Fibroblast of upper back skin (primary cell): ENCODE measurements at places on chromosomes 11 and 22.

- no peak for DNase-seq
Measured at GRCh38 chr11:639332-639955, 2.4 kb downstream of the DRD4 start.

DNA sequence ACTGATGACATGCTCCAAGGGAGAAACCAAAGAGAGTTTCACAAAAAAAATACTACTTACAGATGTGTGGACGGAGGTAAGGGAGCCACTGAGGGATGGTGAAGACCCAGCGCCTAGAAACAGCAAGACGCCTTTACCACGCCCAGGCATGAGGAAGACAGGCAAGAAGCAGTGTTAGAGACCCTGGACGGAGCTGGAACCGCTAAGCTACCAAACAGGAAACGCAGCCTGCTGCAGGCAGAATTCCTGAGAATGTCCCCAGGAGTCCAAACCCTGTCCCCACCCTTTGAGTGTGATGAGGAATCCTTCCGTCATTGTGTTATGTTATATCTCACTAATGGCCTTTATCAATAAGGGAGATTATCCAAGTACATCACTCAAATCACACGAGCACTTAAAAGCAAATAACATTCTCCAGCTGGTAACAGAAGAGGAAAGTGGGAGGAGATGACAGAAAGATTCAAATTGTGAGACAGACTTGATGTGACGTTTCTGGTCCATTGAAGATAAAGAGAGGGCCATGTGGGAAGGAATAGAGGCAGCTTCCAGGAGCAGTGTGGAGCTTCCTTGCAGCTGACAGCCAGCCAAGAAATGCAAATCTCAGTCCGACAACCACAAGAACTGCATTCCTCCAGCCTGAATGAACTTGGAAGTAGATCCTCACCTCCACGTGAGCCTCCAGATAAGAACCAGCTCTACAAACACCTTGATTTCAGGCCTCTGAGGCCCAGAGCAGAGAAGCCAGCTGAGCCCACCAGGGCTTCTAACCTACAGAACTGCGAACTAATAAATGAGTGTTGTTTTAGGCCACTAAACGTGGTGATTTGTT, 19.1 kb downstream of the FAM181B start:
- peak; percentile 9 for DNase-seq

GRCh38 chr11:86719781-86720463, 47.5 kb upstream of the ME3 start:
- DNase-seq = peak; percentile 98

DNA sequence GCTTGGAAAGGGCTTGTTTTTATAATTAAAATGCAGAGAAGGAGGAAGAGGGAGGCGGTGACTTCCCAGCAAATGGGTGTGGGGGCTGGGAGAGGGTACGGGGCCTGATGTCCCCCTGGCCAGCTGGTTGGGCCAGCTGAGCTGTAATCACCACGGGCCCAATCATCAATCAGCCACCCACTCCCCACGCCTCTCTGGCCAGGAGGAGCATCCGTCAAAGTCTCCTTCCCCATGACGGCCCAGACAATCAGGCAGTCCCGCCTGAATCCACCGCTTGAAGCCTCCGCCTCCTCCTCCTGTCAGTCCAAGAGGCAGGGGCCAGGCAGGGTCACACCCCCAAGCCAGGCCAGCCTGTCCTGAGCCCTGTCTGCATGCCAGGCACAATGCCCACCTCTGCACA, 13.3 kb upstream of the CABP7 start:
- no peak for DNase-seq

- no peak for DNase-seq
Measured at GRCh38 chr22:18067548-18068341, 10.0 kb upstream of the PEX26 start.

DNA sequence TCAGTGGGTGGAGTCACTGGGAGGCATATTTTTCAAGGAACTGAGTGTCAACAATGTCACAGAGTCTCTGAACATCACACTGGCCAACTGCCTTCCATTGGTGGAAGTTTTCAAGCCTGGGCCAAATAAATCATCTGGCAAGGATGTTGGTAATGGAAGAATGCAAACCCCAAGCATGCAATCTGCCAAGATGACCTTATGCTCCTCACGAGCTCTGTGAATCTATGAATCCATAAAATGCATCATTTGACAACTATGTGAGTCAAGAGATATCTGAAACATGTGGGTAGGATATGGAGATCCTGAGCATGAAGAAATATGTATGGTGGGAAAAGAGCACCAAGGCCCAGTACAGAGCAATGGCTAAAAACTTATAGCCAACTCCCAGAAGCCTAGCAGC, 122.2 kb downstream of the PLEKHA7 start:
- DNase-seq = peak; percentile 90

DNA sequence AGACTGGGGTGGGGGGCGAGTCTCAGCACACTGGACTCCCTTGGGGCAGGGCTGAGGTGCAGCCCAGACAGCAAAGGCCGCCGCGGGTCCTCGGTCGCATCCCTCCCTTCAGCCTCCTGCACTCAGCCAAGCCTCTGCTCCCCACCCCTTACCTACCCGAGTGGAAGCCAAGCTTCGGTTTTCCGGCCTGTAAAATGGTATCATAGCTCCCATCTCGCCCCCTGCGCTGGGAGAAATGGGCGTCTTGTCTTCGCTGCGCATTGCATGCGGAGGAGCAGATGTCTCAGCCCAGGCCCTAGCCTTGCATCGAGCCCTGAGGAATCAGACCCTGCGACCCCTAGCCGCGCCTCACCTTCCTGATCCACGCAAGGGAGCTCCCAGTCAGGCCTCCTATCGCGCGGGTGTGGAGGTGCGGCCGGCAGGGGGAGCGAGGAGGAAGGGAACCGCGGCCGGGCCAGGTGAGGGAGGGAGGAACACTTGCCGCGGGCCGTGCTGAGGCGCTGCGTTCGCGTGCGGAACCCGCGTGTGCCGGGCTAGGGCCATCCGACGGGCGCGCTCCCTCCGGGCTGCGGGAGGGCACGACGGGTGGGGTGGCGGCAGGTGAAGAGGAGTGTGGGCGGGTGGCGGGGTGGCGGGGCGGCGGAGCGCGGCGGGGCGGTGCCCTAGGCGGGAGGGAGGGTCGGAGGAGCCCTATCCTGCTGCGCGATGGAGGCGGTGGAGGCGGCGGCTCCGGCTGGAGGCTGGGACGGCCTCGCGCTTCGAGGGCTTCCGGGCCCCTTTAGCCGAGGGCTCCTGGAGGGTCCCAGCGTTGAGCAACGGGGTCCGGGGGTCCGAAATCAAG, 4.1 kb upstream of the TBX1 start:
- no peak for DNase-seq

GRCh38 chr11:73372375-73372993, 3.7 kb upstream of the RELT start:
- DNase-seq = no peak

GRCh38 chr22:30881361-30882183, 87.0 kb downstream of the MORC2 start:
- DNase-seq = no peak

- no peak for DNase-seq
Measured at GRCh38 chr11:390175-390574, 3.8 kb upstream of the PKP3 start.

DNA sequence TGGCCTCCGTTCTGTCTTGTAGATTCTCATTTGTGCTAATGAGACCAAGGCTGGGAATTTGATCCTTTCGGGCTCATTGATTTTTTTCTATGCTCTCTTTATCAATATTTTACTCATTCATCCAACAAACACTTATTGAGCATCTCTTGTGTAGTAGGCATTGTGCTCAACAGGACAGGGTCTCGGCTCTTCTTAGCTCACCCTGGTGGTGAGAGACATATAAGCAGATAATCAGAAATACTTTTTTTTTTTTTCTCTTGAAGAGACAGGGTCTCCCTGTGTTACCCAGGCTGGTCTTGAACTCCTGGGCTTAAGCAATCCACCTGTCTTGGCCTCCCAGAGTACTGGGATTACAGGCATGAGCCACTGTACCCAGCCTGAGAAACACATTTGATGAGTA, 48.0 kb upstream of the SLC5A1 start:
- DNase-seq = no peak

- DNase-seq = peak; percentile 90
Measured at GRCh38 chr22:45435544-45436139, 22.1 kb downstream of the RIBC2 start.

- peak; percentile 42 for DNase-seq
Measured at GRCh38 chr22:45645526-45646414, 25.9 kb upstream of the ATXN10 start.

GRCh38 chr11:112156956-112157766, 6.7 kb downstream of the IL18 start:
- peak; percentile 99 for DNase-seq

DNA sequence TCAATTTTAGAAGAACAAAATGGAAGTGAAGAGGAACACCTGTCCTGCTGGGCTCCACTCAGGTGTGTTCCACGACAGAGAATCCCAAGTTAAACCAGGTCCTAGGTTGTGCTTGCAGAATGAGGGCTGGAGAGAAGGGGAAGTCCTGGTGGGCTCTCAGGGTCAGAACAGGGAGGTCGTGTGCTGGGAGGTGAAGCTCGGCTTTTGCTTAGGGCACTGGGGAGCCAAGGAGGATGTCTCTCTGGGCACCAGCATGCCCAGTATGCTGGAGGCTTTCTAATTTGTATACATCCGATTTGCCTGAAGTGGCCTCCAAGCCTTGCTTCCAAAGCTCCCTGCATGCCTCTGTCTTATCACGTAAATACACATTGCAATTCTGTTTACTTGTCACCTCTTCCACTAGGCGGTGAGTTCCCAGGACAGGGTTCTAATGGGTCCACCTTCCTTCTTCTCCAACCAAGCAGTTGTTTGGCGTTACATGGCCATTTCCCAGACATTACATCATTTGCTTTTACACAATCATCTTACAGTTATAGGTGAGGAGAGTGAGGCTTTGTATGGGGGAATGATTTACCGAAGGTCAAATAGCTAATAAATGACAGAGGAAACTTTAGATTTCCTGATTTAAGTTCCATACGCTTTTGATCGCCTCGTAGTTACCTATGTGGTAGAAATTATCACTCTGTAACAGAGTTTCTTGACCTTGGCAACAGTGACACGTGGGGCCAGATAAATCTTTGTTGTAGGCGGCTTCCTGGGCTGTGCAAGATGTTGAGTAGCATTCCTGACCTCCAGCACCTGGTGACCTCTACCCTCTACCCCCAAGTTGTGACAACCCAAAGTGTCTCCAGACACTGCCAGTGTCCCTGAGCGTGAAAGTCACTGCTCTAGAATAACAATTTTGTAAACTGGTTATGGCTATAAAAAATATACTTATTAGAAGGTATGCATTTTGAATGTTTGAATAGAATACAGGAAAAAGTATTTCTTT, 901.5 kb downstream of the TBC1D22A start:
- DNase-seq = no peak

DNA sequence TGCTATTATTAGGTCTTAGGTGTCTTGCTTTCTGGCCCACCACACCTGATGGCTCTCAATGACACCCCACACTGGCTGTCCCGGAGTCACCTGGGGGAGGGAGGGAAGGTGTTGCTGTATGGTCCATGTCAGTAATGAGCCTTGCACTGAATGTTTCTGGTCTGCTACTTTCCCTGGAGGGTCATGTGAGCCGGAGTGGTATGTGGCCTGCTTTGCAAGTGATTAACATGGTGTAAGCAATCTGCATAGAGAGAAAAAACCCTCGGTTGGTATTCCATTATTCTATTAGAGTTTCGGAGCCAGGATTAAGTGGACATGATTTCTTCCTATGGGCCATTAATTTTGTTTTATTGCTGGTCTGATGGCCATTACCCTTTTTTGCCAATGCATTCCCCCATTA, 63.9 kb downstream of the PKNOX2 start:
- DNase-seq = no peak

- no peak for DNase-seq
Measured at GRCh38 chr11:102582140-102582539, 43.0 kb downstream of the MMP20 start.

- DNase-seq = no peak
Measured at GRCh38 chr11:106262852-106263251, 185.4 kb downstream of the AASDHPPT start.

DNA sequence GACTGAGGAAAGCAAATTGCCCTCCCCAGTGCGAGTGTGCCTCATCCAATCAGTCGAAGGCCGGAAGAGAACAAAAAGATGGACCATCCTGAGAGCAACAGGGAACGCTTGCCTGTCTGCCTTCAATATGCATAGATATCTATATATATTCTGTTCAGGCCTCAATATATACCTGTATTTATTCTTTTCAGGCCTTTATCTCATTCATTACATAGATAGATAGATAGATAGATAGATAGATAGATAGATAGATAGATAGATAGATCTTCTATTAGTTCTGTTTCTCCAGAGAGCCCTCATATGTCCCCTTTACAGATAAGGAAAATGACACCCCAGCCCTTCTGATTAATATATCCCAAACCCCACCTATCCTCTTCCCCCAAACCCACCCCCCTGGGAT, 55.1 kb upstream of the LMO2 start:
- DNase-seq = no peak

GRCh38 chr22:33261699-33262098, 203.5 kb upstream of the SYN3 start:
- DNase-seq = no peak

- no peak for DNase-seq
Measured at GRCh38 chr22:50310031-50310722, 2.7 kb upstream of the PLXNB2 start.

- DNase-seq = peak; percentile 37
Measured at GRCh38 chr11:112612250-112612849, 348.9 kb upstream of the NCAM1 start.

DNA sequence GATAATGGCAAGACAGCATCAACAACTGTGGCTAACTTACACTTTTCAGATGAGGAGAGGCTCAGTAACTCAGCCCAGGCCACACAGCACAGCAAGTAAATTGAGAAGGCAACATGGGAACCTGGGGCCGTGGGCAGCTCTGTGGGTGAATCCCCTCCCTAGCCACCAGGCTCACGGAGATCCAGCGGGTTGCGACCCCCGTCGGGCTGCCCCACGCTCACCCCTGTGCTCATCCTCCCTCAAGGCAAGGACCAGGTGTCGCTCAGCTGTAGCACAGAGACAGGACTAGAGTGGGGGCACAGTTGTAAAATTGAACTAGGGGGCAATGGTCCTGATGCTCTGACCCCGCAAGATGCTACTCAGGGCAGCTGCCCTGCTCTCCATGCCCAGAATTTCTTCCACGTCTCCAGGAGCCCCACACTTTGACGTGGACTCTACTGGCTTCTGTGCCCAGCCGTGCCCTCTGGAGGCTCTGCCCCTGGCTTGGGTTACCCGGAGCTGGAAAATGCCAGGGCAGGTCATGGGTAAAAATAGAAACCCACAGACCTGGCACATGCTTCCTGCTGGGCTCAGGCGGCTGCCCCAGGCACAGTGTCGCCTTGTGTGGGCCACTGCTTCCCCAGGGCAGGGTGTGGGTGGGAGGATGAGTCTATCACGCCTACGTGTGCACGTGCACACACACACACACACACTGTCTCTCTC, 9.0 kb downstream of the TUBA8 start:
- no peak for DNase-seq
